Stimulated activated CD8-positive, alpha-beta memory T cell treated with anti-CD3 and anti-CD28 coated beads, Interleukin-2, amount 100 ng/mL, for 1 hour (primary cell): ENCODE measurements at places on chromosomes 13 and 19.
A peak's percentile ranks its signal among the peaks of the same experiment; 100 is the strongest.

DNA sequence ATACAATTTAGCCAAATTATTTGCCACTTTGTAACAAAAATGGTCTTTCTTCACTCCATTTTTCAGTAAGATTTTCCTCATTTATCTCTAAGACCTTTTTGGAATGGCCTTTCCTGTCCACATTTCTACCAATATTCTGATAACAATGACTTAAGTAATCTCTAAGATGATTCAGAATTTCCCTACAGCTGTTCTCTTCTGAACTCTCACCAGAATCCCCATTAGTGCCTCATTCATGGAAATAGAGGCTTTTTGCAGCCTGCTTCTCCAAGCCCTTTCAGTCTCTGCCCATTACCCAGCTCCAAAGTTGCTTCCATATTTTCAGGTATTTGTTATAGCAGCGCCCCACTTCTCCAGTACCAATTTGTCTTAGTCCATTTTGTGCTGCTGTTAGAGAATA, 867.0 kb downstream of the GPC5 start:
- no peak for DNase-seq

DNA sequence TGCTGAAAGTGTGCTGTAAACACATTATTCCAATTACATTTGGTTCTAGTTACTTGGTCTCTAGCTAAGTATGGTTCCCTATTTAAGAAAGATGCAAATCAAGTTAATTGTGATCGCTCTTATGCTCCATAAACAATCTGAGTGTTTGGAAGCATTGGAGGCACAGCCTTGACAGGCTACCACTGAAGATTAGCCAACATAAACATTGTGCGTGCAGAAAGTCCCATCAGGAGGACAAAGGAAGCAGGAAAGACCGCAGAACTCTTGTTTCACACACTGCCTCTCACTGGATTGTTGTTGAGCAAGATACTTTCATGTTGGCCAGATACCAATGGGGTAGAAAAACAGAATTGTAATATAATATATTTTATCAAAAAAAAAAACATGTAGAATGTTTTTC, 814.4 kb downstream of the EFNB2 start:
- no peak for DNase-seq

- DNase-seq: peak; percentile 57
Measured at GRCh38 chr19:4059891-4060620, 6.6 kb downstream of the ZBTB7A start.

DNA sequence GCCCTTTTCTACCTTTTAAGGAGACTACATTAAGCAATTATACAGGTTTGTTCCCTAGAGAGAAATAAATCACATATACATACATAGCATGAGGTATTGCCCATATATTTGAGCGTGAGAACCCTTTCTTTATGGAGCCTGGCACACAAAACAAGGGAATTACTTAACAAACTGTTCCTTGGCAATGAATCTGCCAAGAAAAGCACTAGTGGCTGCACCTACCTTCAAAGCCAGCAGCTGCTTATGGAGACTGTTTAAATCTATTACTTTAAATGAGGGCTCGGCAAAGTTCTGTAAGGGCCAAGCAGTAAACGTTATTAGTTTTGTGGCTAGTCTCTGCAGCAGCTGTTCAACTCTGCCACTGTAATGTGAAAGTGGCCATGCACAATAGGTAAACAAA, 7.0 kb downstream of the RFX1 start:
- no peak for DNase-seq

- DNase-seq: no peak
Measured at GRCh38 chr19:54312436-54313377, at the start of gene LILRA5. Gene LILRA5, minus strand, starts transcription at chr19:54313166. Its CDS starts 147 bp downstream, at chr19:54313019.

DNA sequence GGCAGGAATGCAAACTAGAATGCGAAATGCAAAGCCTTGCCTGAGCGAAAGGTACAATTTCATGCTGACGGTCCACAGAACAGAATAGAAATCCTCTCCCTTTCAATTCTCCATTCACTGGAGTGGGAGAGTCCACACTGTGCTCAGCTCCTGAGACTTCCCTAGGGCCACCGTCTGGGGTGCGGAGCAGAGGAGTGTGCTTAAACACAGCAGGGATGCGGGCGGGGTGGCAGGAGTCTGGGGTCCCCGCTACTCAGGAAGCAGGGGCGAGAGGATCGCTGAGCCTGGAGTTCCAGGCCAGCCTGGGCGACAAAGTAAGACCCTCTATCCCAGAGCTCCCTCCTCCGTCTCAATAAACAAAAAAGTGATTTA, 552 bp upstream of the ZNF816 start:
- no peak for DNase-seq

DNA sequence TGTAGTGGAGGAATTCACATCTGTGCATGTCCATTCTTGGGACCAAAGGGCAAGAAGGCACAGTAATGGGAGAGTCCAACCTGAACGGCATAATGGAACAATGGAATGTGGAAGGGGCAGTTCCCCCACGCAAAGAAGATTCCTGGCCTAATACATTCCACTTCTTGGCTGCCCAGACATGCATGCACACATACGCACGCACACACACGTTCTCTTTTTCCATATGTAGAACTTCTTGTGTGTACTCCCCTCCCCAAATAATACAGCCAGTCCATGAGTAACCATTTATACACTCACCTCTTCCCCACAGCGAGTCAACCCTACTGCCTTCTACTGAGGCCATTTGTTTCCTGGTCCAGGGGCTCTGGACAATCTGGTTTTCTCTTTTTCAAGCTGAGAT, 6.0 kb upstream of the STK24 start:
- no peak for DNase-seq

DNA sequence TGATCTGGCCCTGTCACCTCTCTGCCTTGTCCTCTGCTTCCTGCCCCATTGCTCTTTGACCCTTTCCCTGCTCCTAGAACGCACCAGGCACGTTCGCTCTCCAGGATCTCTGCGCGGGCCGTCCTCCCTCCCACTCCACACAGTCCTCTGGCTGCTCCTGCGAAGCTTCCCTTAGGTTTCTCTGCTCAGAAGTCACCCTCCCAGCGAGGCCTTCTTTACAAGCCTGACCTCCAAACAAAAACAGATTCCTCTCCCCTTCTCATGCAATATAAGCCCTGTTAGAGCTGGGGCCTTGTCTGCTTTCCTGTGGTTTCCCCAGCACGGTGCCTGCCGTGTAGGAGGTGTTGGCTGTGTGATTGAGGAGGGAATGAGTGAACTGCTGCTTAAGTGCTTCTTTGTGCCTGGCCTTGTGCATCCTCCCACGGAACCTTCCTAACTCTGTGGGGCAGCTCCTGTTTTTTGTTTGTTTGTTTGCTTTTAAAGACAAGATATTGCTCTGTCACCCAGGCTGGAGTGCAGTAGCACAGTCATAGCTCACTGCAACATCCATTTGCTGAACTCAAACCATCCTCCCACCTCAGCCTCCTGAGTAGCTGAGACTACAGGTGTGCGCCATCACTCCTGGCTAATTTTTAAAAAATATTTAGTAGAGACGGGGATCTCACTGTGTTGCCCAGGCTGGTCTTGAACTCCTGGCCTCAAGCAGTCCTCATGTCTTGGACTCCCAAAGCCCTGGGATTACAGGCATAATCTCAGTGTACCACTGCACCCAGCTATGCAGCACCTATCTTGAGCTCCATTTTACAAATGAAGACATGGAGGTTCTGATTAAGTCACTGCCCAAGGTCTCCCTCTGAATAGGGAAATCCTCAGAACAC, 82.0 kb downstream of the SIPA1L3 start:
- no peak for DNase-seq

- no peak for DNase-seq
Measured at GRCh38 chr13:91401920-91402319, 3.5 kb downstream of the GPC5 start.

GRCh38 chr13:46947425-46948191, 50.8 kb upstream of the HTR2A start:
- DNase-seq: no peak

GRCh38 chr19:412356-413355, 3.7 kb upstream of the C2CD4C start:
- no peak for DNase-seq

DNA sequence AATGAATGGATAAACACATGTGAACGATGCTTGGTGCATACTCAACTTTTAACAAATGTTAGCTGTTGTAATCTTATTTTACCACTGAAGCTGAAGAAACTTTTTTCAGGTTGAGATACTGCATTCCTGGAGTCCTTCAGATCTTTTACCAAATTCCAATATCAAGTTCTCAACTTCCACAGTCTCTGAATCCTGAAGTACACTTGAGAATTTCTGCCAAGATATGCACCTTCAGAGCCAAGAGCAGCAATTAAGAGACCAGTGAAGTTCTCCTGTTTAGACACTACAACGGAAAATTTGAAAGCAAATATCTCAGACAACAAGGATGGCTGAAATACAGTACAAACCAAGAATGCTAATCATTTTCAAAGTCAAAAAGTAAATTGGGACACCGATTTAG, 84.6 kb upstream of the MTIF3 start:
- no peak for DNase-seq

DNA sequence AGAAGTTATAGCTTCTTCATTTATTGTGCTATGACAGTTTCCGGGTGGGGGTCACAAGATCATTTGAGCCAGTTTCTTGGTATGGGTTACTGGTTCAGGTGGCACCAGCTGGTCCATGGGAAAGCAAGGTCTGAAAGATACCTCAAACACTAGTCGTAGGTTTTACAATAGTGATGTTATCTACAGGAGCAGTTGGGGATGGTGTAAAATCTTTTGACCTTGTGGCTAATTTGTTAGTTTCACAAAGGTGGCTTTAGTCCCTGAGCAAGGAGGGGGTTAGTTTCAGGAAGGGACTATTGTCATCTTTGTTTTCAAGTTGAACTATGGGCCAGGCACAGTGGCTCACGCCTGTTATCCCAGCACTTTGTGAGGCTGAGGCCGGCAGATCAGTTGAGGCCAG, 24.6 kb downstream of the CHST8 start:
- no peak for DNase-seq

- no peak for DNase-seq
Measured at GRCh38 chr19:14021474-14021873, 6.5 kb upstream of the RLN3 start.

DNA sequence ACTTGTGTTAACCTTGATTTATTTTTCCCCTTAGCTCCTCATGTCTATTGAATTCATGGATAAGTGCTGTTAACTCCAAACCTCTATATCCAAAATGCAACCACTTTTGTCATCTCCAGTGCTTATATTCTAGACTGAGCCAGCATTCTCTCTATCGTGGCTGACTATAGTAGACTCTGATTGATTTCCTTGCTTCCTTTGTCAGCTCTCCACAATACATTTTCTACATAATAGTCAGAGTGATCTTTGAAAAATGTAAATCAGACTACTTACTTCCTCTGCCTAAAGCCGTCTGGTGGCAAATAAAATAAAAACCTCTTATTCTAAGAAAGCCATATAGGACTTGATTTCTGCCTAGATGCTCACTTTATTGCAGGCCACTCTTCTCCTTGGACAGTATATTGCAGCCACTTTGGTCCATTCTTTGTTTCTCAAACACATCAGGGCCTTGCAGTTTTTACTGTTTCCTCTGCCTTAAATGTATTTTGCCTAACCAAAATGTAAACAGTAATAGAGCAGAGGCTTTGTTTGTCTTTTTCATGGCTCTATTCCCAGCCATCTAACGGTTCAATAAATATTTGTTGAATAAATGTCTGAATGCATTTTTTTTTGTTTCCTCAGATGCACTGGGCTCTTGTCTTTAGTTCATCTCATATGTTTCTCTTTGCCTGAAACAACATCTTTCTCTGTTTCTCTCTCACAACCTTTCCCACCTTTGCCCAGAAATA, 243.6 kb upstream of the CSNK1A1L start:
- DNase-seq: no peak

DNA sequence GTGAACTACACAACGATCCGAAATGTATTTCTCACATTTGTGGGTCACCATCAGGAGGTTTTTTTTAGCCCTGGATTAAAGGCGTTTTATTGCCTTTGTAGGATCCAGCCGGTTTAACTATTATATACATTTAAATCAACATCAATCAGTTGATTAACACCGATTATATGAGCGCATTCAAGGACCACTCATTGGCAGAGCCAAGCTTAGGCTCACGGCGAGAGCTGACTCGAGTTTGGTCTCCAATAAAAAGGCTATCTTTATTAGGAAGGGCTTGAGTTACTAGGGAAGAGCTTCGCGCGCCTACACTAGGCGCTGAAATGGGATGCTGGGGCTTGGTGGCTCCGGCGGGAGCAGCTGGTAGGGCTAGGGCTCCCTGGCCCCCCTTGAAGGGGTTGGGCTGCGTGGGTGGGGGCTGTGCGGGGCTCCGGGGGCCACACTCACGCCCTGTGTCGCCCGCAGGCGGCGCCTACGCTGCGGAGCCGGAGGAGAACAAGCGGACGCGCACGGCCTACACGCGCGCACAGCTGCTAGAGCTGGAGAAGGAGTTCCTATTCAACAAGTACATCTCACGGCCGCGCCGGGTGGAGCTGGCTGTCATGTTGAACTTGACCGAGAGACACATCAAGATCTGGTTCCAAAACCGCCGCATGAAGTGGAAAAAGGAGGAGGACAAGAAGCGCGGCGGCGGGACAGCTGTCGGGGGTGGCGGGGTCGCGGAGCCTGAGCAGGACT, 4.2 kb downstream of the PDX1 start:
- DNase-seq: no peak

DNA sequence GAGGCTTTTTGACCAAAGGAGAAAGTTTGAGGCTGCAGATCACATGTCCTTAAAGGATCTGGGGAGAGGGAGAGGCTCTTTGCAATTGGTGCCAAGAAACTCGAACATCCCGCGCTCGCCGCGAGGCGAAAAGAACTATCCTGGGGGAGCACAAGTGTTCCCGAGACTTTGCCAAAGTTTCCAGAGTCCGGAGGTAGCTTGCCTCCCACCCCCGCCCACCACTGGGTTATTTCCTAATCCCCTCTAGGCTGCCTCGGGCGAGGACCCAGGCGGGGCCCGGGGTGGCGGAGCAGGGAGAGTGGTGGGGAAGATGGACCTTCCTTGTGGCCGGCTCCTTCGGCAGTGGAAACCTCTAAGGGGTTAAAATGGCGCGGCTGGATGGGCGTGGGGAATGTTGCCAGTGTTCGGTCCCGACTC, 114.5 kb downstream of the KCNRG start:
- no peak for DNase-seq

- DNase-seq: no peak
Measured at GRCh38 chr19:42092350-42092749, 16.4 kb downstream of the ZNF574 start.

DNA sequence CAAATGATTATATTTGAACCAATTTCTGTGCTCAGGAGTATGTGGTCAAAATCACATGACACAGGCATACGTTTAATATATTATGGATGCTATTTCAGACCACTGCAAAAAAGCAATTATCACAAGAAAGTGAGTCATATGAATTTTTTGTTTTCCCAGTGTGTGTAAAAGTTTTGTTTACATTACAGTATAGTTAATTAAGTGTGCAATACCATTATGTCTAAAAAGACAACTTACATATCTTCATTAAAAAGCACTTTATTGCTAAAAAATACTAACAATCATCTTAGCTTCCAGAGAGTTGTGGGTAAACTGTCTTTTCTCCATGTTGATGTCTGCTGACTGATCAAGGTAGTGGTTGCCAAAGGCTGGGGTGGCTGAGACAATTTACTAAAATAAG, 347.2 kb upstream of the PCDH9 start:
- DNase-seq: no peak
